ENCODE measurements at places on chromosomes 6 and 20.

- no peak for DNase-seq
These were observed 37.1 kb downstream of the SLC17A1 start for GRCh38 chr6:25794784-25795183.

GRCh38 chr20:62727584-62728027 lies 19.0 kb downstream of the NTSR1 start:
- no peak for DNase-seq

DNA sequence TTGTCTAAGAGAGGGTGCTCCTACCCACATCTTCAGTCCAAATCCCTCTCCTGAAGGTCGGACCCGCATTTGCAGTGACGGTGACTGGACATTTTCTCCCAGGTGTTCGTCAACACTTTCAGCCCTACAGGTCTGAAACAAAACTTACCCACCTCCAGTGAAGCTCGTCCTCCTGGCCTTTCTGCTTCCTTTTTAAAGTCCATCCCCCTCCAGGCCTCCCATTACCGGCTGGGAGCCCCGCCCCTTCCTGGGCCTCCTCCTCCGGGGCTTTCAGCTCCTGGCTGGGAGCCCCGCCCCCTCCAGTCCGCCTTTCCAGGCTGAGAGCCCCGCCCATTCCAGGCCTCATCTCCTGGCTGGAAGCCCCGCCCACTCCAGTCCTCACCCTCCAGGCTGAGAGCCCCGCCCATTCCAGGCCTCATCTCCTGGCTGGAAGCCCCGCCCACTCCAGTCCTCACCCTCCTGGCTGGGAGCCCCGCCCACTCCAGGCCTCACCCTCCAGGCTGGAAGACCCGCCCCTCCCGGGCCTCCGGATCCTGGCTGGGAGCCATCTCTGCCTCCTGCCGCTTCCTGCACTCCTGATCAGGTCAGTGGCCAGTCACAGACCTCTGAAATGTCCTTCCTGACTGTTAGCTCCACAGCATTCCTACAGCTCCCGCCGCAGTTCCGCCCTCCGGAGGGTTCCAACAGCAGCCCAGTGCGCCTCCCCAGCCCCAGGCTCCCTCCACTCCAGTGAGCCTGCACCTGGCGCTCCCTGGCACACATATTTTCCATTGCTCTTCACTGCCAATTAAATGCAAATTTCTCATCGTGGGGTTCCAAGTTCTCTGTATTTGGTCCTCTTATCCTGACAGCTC lies 98.5 kb downstream of the LY86 start:
- peak; percentile 71 for DNase-seq

GRCh38 chr6:84508981-84509380 lies 255.4 kb downstream of the TBX18 start:
- no peak for DNase-seq

DNA sequence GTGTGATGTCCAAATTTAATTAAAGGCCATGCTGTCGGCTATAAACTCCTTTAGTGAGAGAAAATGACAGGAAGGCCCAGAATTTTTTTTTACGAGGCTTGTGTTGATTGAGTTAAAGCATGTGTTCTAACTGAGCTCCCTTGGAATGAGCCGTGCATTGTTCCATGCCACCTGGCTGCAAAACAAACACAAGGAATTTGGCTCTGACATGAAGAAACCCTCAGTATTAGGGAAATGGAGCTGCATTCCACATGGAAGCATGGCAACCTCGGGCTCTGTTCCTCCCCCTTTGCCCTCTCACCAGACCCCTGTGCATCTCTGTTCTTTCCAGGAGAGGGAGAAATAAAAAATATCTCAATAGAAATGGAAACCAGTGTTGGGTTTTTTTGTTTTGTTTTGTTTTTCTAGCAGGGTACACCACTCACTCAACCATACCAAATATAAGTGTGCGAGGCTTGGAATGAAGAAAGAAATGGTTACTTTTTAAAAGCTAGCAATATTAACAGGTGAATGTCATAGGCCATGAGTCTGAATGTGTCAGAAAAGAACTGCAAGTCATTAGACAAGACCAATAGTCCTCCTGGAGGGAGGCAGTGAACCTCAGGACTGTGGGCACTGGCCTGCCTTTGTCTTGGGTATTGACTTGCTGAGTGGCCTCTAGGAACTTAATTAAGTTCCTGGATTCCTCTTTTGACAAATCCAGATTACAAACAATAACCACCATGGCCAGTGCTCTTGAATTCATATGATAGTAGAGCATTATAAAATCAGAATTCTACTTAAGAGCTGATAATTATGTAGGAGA lies 935.1 kb downstream of the KIF16B start:
- no peak for DNase-seq

- DNase-seq: no peak
These were observed 32.2 kb upstream of the CHD6 start for GRCh38 chr20:41650231-41650948.

GRCh38 chr20:62921119-62921687 lies 5.1 kb downstream of the DIDO1 start:
- peak; percentile 70 for DNase-seq

GRCh38 chr20:10603971-10604864 lies 69.6 kb downstream of the JAG1 start:
- no peak for DNase-seq

- DNase-seq: no peak
These were observed 143.7 kb downstream of the KLHL32 start for GRCh38 chr6:97068211-97068610.

DNA sequence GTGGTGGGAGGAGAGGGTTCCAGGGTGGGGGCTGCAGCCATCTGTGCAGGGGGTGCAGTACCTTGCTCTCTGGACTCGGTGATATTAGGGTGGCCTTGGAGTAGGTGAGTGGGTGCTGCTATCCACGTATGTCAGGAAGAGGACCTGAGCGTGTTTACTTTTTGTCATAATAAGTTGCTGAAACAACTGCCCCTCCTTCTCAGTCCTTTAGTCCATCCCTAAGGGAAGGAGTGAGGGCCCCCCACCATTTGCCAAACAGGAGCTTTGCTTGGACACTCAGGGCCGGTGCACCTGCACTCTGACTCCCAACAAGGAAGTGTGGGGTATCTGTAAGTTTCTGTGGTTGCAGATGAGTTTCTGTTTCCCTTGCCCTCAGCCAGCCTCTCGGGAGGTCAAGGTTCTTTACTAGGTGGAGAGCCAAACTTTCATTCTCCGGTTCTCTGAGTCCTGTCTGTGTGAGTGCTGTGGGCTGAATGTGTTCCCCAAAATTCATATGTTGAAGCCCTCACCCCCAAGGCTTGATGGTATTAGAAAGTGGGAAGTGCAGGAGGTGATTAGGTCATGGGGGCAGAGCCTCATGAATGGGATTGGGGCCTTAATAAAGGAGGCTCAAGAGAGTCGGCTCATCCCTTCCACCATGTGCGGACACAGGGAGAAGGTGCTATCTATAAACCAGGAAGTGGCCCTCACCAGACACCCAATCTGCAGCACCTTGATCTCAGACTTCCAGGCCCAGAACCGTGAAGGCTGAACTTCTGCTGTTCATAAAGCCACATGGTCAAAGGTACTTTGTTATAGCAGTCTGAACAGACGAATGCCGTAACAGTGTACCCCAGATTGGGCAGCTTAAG lies 19.6 kb upstream of the CCR6 start:
- DNase-seq: peak; percentile 22

DNA sequence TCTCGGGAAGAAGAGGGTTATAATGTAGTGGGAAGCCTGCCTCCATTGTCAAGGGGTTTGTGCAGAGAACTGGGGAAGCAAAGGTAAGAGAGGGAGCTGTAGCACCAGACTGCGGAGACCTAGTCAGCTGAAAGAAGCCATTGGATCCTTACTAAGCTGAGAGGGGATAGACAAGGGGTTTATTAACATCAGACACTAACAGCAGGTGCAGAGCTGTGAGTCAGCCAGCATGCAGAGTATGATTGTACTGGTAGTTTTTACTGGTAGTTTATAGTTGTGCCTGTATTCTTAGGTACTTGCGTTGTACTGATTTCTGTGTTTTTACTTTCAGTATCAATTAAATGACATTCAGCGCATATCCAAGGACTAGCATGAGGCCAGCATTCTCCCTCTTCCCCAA lies 17.8 kb upstream of the COL19A1 start:
- no peak for DNase-seq

DNA sequence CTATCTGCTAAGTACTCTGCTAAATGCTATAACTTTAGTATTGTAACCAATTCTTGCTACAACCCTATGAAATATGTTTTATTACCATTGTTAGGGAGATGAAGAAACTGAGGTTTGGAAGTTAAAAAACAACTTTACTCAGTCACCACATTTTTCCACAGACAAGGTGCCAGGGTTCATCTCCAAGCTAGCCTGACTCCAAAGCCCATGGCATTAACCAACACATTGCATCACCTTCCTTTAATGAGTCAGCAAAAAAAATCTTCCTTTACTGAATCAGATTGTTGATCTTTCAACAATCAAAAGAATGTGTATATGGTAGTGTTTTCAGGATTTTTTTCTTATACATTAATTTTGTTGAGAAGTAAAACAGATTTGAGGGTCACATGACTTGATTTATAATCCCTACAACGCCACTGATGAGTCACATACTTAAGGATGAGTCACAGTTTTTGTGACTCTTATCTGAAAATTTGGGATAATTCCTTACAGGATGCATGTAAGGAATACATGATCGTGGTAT lies 41.5 kb downstream of the MAN1A1 start:
- no peak for DNase-seq

- DNase-seq: no peak
These were observed 359.5 kb downstream of the CDH4 start for GRCh38 chr20:61611401-61612180.

GRCh38 chr6:116314878-116315277 lies 35.1 kb upstream of the TSPYL1 start:
- DNase-seq: peak; percentile 77

- DNase-seq: no peak
These were observed 247.9 kb downstream of the ZFAND3 start for GRCh38 chr6:38067263-38067980.

- DNase-seq: no peak
These were observed 163.8 kb downstream of the CLVS2 start for GRCh38 chr6:123159861-123160260.

GRCh38 chr20:41889126-41889843 lies 271.1 kb upstream of the CHD6 start:
- no peak for DNase-seq

GRCh38 chr20:14536738-14537137 lies 199.3 kb upstream of the FLRT3 start:
- no peak for DNase-seq

DNA sequence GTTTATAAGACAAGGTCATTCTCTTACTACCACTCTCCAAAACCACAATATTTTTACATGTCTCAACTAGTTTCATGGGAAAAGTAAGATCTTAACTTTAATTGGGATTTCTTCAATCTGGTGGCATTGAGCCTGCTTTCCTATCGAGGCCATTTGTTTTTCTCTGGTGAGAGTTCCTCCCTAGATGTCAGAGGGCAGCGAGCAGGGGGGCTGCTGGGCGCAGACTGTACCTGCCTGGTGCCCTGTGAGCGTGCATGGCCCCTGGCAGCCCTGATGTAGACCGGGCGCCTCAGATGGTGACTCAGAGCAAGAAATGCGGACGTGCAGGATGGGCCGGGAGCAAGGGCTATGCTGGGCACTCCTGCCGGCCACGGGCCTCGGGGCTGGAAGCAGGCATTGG lies 27.2 kb downstream of the ERMARD start:
- no peak for DNase-seq

- DNase-seq: no peak
These were observed 249.3 kb upstream of the PLN start for GRCh38 chr6:118298476-118299427.

GRCh38 chr6:89297695-89298351 lies 17.3 kb downstream of the GABRR2 start:
- DNase-seq: peak; percentile 73

DNA sequence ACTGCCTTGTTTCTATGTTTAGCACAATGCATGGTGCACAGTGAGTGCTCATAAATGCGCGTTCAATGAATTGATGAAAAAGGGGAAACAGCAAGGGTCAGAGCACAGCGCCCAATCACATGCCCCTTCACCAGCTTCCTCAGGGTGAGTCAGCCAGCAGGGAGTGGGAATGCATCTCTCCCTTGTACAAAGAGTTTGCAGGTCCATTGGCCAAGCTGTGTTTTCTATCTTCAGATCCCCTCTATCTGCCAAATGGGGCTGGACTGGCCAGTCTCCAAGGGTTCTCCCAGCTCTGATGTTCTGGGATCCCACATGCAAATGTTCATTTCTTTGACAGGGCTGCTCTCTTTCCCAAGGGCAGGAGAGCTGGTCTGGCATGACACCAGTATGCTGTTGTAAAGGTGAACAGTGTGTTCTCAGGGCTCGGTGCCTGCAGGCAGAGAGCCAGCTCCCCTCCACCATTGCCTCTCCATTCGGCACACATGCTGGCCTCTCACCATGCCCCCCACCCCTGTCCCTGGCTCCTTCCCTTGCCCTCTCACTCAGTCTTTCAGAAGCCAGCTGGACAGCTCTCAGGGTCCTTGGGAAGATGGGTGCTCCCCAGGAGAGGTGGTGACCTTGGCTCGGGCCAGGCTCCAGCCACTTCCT lies 25.0 kb downstream of the ANGPT4 start:
- peak; percentile 87 for DNase-seq

DNA sequence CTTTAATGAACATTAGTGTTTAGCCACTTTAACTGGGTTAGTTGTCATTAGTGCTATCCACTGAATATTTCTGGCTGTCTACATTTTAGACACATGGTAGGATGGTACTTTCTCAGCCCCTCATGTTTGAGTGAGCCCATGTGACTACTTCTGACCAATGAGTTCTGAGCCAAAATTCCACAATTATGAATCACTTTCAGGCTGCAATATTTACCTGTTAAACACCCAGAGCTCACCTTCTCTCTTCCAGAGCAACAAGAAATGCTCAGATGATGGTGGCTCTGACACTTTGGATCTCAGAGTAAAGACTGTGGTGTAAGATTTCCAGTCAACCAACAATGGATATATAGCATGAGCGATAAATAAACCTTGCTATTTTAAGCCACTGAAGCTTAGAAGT lies 24.8 kb downstream of the SPACA1 start:
- no peak for DNase-seq

DNA sequence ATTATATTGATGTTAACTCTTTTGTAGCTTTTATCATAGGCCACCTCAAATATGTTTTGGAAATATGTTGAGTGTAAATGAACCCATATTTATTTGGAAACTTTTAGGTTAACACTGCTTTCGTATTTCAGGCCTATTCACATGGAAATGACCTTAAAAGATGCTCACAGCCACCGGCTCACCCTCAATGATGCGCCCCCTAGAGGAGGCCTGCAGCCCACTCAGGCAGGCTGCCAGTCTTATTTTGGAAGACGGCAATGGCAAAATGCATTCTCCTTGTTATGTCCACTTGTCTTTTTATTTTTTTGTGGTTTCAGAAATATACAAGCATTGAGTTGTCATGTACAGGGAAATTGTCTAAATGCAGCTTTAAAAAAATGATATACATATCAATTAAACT lies 869.7 kb downstream of the PHF3 start:
- DNase-seq: peak; percentile 3

Measured in suppressor macrophage (primary cell).